ENCODE measurements at places on chromosomes 4 and X.

- no peak for DNase-seq
Observed at GRCh38 chrX:72392042-72392441, 86.3 kb upstream of the CITED1 start.

GRCh38 chr4:90317785-90318184 lies 190.6 kb downstream of the CCSER1 start:
- no peak for DNase-seq

DNA sequence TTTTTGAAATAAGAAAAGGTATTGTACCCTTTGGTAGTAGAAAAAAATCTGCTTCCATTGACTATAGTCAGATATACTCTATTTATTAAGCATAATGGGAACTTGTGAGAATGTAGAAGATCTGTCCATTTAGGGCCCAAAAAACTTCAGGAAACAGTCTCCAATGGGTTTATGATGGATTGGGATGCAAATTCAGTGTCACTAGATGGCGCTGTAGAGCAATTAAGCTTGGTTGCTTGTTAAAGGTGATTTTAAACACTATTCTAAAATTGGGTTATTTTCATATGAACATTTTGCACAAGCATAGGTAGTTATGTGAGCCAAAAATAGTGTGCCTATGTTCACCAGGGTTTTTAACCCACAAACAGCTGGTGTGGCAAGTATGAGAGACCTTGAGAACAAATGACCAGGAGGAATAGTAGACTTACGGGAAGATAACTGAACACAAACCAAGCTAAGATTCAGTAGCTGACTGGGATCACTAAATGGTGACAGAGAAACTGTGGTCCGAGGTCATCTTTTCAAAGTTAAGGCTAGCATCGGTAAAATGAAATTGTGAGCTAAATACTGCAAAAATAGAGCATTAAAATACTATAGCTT lies 80.3 kb upstream of the LSM6 start:
- no peak for DNase-seq

DNA sequence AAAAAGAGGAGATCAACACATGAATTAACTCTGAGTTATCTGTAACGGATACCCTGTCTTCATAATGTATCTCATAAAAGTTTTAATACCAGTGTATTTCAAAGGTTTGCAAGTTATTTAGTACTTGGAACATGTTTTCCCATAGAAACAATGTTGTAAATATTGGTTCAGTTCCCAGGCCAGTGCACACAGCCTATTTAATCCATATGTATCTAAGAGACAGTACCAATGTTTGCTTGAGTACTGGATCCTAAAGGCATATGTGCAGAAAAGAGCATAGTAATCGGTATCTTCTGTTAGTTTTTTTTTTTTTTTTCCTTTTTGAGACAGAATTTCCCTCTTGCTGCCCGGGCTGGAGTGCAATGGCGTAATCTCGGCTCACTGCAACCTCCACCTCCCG lies 46.1 kb downstream of the SLIT2 start:
- DNase-seq, result no peak

DNA sequence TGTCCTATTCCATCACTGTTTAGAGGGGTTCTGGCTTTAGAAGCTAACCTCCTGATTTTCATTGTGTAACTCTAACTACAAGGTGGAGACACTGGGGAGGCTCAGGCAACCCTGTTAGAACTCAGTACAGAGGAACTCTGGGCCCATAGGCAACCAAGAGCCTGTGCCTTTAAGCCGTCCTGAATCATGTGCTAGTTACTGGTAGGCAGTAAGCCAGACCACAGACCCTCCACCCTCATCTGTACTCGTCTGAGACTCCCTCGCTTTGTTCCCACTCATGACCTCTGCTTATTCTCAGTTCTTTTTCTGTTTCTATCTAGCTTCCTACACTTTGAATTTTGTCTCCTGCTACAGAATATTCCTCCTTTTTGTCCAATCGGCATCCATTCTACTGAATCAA lies 31.4 kb downstream of the TBC1D1 start:
- no peak for DNase-seq

DNA sequence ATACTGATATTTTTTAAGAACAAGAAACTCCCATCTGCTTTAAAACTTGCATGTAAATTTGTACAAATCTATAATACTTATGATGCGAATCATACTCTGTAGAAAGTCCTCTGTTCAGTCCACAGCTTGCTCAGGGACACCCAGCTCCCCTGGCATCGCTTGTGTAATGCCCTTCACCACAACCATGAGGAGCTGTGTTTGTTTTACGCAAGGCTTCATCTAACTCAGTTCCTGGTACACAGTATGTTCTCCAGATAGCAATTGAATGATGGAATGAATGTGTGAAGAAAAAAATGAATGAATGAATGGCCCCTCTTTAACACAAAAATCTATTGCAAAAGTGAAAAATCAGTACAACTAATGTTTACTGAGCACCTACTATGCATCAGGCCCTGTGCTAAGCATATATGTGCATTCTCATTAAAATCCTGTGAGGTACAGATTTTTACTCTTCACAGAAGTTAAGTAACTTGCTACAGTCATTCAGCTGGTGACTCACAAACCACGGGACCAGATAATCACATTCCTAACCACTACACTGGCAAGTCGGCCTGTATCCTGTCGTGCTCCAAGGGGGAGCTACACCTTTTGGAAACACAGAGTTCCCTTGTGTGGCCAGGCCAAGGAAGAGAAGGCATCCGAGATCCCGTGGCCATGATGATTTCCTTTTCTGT lies 58.7 kb upstream of the KDR start:
- DNase-seq, result no peak

- no peak for DNase-seq
Observed at GRCh38 chrX:134908356-134908755, 82.4 kb upstream of the SMIM10 start.

- DNase-seq, result no peak
Observed at GRCh38 chr4:1032861-1033260, 21.4 kb downstream of the FGFRL1 start.

DNA sequence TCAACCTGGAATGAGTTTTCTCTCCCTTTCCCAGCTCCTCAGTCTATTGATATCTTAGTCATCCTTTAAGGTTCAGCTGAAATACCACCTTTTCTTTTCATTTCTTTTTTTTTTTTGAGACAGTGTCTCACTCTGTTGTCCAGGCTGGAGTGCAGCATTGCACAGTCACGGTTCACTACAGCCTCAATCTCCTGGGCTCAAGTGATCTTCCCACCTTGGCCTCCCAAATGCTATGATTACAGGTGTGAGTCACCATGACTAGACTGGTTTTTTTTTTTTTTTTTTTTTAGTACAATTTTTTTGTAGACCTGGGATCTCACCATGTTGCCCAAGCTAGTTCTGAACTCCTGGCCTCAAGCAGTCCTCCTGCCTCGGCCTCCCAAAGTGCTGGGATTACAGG lies 28.9 kb downstream of the AFF1 start:
- no peak for DNase-seq

DNA sequence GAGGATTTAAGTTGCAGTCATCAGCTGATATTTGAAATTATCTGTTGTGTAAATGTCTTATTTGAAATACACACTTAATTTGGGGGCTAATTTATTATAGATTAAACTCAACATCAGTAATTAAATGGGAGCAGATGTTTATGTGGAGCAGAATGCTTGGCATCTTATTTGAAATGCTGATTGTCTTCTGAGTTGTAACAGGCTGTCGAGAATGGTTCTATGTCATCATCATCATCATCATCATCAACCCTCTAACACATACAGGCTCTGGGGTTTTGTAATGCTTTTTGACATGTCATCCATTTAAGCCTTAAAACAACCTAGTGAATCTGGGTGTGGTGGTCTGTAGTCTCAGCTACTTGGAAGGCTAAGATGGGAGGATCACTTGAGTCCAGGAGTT lies 8.2 kb downstream of the MTMR1 start:
- DNase-seq, result no peak

GRCh38 chr4:81314897-81315470 lies 100.0 kb upstream of the PRKG2 start:
- no peak for DNase-seq

GRCh38 chr4:128244379-128244778 lies 43.2 kb downstream of the PGRMC2 start:
- no peak for DNase-seq

DNA sequence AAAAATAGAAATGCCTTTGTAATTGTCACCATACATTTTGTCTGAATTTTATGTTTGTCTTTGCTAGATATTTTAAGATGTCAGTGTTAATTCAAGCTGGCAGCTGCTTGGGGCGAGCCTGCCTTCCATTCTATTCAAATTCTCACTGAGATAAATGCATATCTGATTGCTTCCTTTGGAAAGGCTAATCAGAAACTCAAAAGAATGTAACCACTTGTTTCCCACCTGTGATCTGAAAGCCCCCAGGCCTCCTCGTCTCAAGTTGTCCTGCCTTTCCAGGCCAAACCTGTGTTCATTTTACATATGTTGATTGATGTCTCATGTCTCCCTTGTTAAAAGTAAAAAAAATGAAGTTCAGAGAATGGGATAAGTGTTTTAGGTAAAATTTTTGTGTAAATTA lies 318.7 kb upstream of the TECRL start:
- no peak for DNase-seq

- no peak for DNase-seq
Observed at GRCh38 chr4:20512033-20512792, 188.0 kb upstream of the PACRGL start.

GRCh38 chrX:149504226-149504914 lies 736 bp downstream of the IDS start:
- DNase-seq, result peak; percentile 24

- no peak for DNase-seq
Observed at GRCh38 chrX:117996408-117996807, 120.2 kb downstream of the KLHL13 start.

DNA sequence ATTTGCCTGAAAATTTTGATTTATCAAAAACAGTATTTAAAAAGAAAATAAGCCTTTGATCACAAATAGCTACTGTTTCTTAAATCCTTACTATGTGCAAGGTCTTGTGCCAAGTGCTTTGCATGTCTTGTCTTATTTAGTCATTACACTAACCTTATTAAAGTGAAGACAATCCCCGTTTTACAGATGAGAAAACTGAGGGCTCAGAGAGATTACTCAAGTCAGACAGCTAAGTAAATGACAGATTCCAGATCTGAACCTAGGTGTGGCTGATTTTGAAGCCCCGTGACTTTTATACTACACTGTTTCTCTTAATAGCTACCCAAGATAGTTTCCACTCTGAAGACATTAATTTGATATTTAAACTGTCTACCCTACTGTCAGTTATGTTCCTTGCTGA lies 38.2 kb downstream of the AFF2 start:
- no peak for DNase-seq

DNA sequence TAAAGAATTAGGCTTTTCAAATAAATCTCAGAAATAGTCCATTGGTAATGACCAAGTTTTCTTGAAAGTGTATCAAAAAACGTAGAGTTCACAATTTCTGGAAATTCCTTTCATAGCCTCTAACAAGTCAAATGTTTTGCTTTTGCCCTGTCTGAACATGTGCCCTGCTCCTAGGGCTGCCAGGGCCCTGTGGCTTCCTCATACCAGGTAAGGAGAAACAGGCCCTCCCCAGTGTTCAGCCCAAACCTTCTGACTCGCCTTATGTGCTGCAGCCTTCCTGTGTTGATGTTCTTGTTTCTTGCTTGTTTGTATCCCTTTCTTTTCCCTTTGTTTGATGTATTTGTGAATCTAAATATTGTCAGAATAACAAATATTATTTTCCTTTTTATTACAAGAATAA lies 146.1 kb upstream of the PACRGL start:
- no peak for DNase-seq

GRCh38 chr4:153553819-153554170 lies 87.6 kb downstream of the TMEM131L start:
- DNase-seq, result no peak

GRCh38 chr4:185779517-185779916 lies 32.5 kb downstream of the SORBS2 start:
- no peak for DNase-seq

DNA sequence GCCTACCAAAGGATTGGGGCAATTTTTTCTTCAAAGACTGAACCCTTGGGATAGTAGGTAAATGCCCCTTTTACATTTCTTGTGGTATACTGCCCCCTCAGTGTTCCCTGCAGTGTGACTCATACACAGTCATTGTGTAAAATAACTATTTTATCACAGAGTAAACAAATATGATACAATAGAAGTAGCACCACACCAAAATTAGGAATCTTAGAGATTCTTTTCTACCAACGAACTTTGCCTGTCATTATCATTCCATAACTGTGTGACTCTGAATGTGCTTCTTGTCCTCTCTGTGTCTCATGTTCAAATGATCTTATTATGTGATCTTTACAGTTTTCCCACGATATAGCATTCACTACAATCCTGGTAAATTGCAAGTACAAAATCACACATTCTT lies 517.0 kb downstream of the ZIC3 start:
- DNase-seq, result no peak

DNA sequence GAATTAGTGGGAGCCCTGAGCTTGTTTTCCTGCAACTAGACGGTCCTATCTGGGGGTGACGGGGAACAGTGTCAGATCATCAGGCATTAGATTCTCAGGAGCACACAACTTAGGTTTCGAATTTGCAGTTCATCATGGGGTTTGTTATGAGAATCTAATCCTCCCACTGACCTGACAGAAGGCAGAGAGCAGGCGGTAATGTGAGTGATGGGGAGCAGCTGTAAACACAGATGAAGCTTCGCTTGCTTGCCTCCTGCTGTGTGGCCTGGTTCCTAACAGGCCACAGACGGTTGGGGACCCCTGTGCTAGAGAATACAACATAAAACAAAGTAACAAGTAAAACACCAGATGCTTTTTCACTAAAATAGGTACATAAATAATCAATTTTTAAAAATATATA lies 86.2 kb upstream of the BLTP1 start:
- no peak for DNase-seq

- no peak for DNase-seq
Observed at GRCh38 chr4:76518241-76518640, 83.2 kb downstream of the SHROOM3 start.

DNA sequence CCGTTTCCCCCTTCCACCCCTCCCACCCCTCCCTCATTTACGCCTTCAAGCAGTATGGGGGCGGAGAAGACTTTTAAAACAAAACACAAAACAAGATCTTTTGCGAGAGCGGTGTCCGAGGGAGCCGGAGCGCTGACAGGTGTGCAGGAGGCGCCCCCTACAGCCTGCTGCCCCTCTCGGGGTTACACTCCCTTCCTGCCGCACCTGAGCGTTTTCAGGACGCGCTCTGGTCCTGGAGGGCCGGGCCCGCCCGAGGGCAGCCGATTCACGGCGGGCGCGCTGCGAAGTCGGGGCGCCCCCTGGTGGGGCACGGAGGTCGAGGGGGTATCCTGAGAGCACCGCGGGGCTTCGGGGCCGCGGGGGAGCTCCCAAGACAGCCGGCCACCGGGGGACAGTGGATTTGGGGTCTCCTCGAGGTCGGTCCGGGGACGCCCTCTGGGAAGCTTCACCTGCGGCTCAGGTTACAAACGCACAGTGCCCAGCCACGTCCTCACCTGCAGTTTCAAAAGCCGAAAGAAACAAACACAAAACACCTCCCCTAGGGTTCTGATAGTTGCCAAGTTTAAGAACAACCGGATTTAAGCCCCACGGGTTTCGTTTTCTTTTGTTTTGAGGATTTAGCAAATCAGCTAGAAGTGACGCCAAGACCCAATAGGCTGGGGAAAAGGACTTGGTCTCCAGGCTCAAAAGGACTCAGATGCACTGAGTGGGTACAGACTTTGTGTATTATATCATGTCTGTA lies 8.0 kb upstream of the NEUROG2 start:
- peak; percentile 48 for DNase-seq

All from activated CD8-positive, alpha-beta memory T cell treated with anti-CD3 and anti-CD28 coated beads for 4 hours (primary cell).